ENCODE measurements at places on chromosomes 3 and 15. TPM values are rescaled to one million over a fixed set of nuclear protein-coding genes. Genes with fewer than 3 reads are reported as not detected.

Gene CTXND1
- total RNA-seq: not detected

Gene CPLX3
- total RNA-seq: not detected

Gene GCSAM
- 0.36 TPM for total RNA-seq

Gene VGLL3
- 242 TPM for total RNA-seq

- no peak for DNase-seq
These were observed 142.8 kb downstream of the POLR2M start for GRCh38 chr15:57849317-57849716.

Gene STRIT1
- total RNA-seq: not detected

GRCh38 chr15:40344631-40345120 lies 3.9 kb upstream of the CCDC9B start:
- peak; percentile 97 for DNase-seq

DNA sequence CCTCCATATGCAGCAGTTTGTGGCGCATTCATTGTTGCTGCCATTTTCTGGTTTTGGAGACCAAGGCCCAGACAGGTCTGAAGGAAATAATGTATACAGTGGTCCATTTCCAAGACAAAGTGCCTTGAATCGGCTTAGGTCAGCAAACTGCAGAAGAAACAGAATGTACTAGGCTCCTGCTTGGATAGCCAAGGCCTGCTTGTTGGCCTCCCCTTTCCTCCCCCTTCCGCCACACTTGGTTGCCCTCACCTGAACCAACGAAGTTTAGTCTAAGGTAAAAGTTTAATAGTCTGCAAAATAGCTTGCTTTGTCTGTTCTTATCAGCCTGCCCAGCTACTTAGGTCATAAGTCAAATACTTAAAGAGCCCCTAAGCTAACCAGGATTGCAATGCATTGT lies 12.0 kb upstream of the RTP3 start:
- no peak for DNase-seq

- no peak for DNase-seq
These were observed 80.0 kb downstream of the SQOR start for GRCh38 chr15:45714590-45715488.

DNA sequence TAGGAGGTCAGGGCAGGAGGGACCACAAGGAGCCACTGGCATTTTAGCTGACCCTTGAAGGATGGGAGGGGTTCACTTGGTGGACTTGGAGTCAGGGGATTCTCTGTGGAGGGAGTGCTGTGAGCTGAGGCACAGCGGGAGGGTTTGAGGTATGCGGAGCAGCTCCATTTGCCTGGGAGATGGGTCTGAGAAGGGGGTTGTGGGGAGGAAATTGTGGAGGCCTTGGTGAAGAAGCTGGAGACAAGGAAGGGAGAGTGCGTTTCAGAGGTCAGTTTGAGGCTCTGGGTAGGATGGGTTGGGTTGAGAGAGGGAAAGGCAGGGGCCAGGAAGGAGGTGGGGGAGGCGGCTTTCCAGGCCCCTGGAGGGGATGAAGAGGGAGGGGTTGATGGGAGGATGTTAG lies 20.2 kb downstream of the PLEKHO2 start:
- no peak for DNase-seq

DNA sequence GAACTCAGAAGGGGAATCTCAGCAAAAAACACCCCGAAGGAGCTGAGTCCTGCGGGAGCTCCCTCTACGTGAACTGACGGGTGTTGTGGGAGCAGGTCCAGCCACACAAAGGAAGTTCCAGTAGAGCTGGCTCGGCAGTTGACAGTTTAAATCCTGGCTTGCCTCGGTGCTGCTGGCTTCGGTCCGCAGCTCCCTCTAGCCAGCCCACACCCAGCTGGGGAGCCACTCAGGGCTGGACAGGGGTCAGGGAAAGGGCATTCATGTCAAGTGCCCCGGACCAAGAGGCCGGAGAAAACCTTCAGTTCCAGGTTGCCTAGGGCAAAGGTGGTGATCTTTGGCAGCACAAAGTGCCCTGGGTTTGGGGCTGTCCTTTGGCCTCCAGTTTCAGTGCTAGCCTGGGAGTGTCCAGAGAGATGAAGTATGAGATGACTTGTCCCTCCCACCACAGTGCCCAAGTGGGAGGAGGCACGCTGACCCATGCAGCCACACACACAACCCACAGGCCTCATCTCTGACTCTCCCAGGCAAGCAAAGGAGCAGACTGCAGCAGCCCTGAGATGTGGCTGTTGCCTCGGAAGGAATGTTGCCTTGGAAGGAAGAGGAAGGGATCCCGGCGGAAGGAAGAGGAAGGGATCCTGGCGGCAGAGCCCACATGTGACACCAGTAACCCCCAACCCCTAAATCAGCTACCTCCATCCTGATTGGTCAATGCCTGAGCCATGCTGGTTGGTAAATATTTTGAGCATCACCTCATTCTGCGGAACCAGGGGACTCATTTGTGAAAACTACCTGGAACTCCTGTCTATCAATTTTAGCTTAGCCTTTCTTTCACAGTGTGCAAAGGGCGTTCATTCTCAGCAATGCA lies 13.9 kb upstream of the ANPEP start:
- peak; percentile 96 for DNase-seq

DNA sequence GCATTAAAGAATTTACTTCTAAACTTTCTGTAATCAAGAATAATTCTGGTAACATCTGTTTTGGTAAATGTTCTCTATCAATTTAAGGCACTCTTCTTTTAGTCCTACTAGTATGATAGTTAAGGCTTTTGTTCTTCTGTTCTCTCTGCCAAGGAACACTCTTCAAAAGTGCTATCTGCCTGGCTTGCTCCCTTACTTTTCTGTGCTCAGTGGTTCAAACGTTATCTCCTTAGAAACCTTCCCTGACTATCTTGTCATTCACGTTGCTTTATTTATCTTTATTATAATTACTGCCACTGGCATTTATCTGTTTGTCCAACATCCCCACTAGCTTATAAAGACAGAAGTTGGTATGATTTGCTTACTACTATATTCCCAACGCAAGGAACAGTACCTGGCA lies 59.2 kb downstream of the RFX7 start:
- no peak for DNase-seq

DNA sequence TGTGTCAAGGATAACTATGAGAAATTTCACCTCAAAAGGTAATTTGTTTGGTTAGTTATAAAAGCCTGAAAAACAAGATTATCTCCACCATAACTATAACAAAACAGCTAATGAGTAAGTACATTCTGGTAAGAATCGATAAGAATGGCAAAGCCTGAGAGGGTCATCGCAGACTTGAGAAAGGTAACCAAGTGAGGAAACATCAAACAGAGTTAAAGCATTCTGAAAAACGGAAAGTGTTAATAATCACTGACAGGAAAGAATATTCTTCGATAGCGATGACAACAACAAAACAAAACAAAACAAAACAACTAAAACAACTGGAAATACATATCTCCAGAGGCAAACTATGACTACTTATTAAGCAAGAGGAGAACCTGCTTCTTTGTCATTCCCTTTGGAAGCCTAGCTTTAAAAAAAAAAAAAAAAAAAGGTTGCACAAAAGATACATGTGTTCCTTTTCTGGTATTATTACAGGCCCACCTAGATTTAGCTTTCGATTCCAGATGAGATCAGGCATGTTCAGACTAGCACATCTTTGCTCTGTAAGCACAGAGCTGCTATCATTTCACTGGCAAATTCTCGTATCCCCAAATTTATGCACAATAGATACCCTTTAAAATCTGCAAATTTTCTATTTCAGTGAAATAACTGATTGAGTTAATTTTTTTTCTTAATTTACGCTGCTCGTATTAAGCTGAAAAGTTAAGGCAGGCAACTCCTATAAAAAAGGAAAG lies 155.6 kb downstream of the TIGIT start:
- no peak for DNase-seq

GRCh38 chr15:47300596-47300995 lies 416.7 kb upstream of the SEMA6D start:
- DNase-seq: no peak

Gene SLC22A14
- total RNA-seq: 0.29 TPM

GRCh38 chr3:192220915-192221314 lies 506.4 kb downstream of the FGF12 start:
- DNase-seq: no peak

DNA sequence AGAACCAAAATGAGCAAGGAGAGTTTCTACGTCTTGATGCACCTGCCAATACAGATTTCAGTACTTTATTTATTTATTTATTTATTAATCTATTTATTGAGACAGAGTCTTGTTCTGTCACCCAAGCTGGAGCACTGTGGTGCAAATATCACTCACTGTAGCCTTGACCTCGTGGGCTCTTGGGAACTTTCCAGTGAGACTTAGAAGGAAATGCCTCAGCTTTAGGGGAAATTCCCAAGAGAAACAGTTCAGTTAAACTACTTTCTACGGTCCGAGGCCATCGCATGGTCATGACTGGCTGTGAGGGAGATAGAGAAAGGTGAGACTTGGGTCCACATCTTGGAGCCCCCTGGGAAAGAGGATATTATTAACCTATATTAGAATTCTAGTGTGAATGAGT lies 47.0 kb upstream of the HERC1 start:
- no peak for DNase-seq

Gene NRG4
- not detected for total RNA-seq

Gene NMNAT3
- total RNA-seq: 0.59 TPM

DNA sequence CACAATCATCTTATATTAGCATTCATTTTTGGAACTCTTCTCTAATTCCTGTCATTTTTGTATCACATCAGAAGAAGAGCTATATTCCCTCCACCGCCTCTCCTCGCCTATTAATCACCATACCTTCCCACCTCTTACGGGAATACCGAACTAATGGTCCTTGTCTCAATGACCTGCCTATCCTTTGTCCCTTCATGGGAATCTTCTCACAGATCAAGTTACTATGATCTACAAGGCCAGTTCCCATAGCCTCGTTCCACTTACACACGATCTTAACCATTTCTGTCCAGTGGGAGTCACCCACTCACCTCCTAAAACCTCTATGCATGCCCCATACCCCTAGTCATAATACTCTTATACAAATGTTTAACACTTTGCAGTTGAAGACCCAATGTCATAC lies 342.6 kb upstream of the TPRG1 start:
- DNase-seq: no peak

GRCh38 chr3:170539897-170540296 lies 46.0 kb downstream of the SLC7A14 start:
- no peak for DNase-seq

Gene UNC13C
- under 0.01 TPM for total RNA-seq

GRCh38 chr3:58434990-58435389 lies 1.4 kb upstream of the PDHB start:
- peak; percentile 86 for DNase-seq

DNA sequence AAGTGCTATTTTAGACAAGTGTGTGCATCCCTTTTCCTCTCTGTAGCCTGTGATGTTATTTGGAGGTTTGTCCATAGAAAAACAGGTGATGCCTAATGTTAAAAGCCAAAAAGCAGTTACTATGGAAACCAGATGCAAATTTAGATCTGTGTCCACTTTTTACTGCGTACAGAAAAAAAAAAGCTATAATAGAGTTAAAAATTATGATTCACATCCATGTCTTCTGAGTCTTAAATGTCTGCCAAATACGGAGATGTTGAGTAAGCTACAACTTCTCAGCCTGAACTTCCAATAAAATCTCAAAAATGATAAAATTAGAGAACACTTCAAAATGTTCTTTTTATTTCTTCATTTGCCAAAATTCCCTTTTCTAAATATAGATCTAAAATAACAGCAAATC lies 74.2 kb upstream of the GAP43 start:
- no peak for DNase-seq

Gene DISP2
- 0.36 TPM for total RNA-seq

DNA sequence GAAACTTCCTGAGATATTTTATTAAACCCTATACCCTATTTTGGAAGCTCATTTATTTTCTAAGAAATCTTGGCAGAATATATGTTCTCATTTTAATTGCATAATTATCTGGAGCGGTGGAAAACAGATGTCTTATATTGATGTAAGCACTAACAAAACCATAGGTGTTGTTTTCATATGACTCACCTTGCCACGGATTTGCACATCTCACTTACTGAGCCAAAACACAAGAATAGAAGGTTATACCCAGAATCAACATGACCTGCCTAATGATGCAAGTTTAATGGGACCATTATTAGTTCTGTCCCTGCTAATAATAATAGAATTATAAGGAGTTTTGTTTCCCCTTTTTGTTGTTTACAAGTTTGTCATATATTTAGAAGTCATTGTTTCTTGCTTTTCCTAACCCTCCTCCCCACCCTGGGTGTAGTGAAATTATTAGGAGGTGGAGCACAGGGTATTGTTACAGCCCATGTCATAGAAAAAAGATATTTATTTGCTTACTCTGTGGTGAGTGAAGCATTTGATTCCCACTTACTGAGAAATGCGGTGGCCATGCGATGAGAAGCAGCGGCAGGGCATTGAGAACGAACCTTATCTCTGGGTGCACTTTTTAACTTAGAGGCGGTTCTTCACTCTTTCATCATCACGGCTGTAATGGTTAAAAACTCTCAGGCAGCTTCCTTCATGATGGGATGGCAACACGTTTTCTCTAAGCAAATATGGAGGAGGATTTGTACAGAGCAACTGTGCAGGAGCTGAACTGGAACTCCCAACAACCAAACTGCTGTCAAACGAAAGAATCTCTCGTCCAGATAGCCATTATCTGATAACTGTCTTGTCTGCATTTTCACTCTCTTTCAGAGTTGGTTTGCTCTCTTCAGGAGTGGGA lies 521 bp downstream of the IL5RA start:
- no peak for DNase-seq

Gene DGKG
- total RNA-seq: 2.5 TPM

GRCh38 chr3:81910244-81910852 lies 148.9 kb upstream of the GBE1 start:
- DNase-seq: no peak

DNA sequence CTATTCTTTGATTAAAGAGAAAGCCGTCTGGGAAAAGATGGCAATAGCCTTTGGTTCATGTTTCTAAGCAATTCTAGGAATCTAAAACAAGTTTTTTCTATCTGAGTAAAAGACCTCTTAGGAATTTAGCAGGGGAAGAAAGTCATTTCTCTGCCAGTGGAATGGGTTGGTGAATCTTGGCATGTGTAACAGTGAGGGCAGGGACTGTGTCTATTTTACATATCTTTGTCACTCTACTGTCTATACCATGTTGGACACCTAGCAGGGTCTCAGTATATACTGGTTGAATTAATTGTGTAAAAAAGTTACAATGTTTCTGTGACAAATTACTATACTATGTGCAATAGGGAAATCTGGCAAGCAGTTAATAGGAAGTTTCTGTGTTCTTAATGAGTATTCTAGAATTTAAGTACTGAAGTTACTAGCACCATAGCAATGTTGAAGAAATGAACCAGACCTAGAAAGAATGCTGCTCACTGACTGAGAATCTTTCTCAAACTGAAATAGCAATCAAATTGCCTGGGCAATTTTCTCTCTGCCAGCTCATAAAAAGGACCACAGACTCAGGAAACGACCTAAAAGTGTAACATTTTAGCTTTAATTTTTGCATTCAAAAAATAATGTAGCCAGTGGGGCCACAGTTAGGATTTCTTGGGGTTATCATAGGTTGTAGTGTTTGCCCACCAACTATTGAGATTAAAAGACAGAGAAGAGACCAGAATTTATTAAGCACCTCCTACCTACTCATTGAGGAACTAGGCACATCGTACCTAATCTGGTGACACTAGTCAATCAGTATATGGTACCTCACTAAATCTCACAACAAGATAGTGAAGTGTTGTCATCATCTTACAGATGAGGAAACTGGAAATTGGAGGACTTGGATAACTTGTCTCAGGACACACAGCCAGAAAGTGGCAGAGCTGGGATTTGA lies 56.2 kb upstream of the LEKR1 start:
- no peak for DNase-seq

GRCh38 chr3:101203411-101203810 lies 117.0 kb downstream of the IMPG2 start:
- DNase-seq: peak; percentile 80

- no peak for DNase-seq
These were observed 341.1 kb upstream of the LRRC3B start for GRCh38 chr3:26281284-26281985.

Gene RPL22L1
- 297 TPM for total RNA-seq
